Aorta (tissue), 5 donors: ENCODE measurements at places on chromosomes 16 and 17. TPM values are rescaled to one million over a fixed set of nuclear protein-coding genes. Genes with fewer than 3 reads are reported as not detected.

GRCh38 chr16:55133654-55134053 is 190.3 kb upstream of the IRX6 start:
- no peaks in the 10 kb centered on the region for H3K36me3 ChIP-seq
- no peaks in the 10 kb centered on the region for H3K27me3 ChIP-seq
- no peak overlapping the region for H3K27ac ChIP-seq

- no peaks in the 10 kb centered on the region for H3K4me1 ChIP-seq
- H3K27me3 ChIP-seq, result no peaks in the 10 kb centered on the region
- no peak for DNase-seq
- H3K36me3 ChIP-seq, result no peaks in the 10 kb centered on the region
- no peak overlapping the region for H3K27ac ChIP-seq
These were observed 216.9 kb downstream of the HAPSTR1 start for GRCh38 chr16:9308356-9308801.

DNA sequence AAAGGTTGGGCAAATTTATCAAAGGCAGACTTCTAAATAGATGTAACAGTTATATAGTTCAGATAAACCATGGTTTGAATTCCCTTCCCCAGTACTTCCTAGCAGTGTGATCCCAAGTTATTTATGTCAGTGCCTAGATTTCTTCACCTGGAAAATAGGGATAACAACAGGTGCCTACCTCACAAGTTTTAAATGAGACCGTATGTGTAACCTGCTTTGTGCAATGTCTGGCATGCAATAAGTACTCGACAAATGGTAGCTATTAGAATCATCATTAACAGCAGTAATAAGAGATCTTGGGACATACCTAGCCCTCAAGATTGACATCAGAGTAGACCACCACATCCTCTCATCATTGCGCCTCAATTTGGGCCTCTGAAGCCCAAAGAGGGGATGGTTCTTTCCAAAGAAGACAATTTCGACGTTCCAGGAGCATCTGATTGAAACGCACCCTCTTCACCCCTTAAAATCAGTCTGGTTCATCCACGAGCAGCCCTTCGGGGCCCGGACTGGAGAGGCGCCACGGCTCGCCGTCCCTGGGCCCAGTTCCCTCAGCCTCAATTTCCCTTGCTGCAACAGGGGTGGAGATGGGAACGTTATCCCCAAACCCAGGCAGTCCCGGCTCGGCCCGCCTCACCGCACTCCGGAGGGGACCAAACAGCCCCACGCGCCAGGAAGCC is 541 bp downstream of the ACACA start:
- DNase-seq, result no peak
- peak overlapping the region; percentile 85 for H3K4me3 ChIP-seq
- no peaks in the 10 kb centered on the region for H3K27me3 ChIP-seq

GRCh38 chr16:87664792-87665191 is 62.5 kb downstream of the JPH3 start:
- H3K27ac ChIP-seq, result no peak overlapping the region
- no peak for DNase-seq
- no peak overlapping the region for H3K4me3 ChIP-seq
- no peaks in the 10 kb centered on the region for H3K36me3 ChIP-seq
- no peaks in the 10 kb centered on the region for H3K27me3 ChIP-seq
- no peaks in the 10 kb centered on the region for H3K4me1 ChIP-seq

GRCh38 chr17:1486802-1487695 is 5.4 kb downstream of the MYO1C start:
- no peaks in the 10 kb centered on the region for H3K36me3 ChIP-seq
- peak overlapping the region; percentile 23 for H3K27ac ChIP-seq
- no peak overlapping the region for H3K4me3 ChIP-seq
- no peaks in the 10 kb centered on the region for H3K4me1 ChIP-seq

Gene SLFN14
- 0.30 TPM for total RNA-seq

DNA sequence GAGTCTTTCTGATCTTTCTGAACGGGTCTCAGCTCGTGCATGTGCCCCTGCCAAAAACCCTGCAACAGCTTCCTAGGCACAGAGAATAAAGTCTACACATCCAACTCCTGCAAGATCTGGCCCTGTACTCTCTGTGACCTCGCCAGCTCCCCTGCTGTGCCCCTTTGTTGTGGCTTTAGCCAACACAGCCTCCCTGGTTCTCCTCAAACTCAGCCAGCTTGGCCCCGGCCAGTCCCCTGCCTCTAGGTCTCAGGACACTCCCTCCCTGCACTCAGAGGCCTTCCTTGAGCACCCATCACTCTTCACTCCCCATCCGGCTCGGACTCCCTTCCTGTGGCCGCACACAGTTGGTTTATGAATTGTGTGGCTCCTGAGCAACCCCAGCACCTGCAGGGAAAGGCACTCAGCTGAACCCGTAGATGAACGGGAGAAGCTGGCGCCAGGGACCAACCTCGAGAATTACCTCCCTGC is 1.4 kb downstream of the CEP131 start:
- H3K4me1 ChIP-seq, result no peaks in the 10 kb centered on the region
- H3K36me3 ChIP-seq, result no peaks in the 10 kb centered on the region
- H3K27ac ChIP-seq, result no peak overlapping the region
- H3K27me3 ChIP-seq, result no peaks in the 10 kb centered on the region
- H3K4me3 ChIP-seq, result no peak overlapping the region

GRCh38 chr17:15341385-15341849 is at the start of gene TEKT3:
TSS of gene TEKT3 (minus strand) at chr17:15341597. CDS start at chr17:15331585, 10,012 bp downstream.
- H3K4me1 ChIP-seq, result no peaks in the 10 kb centered on the region
- H3K4me3 ChIP-seq, result peak within 1 kb of the TSS; percentile 19
- no peaks in the 10 kb centered on the region for H3K36me3 ChIP-seq
- no peak within 1 kb of the TSS for H3K27ac ChIP-seq

Gene OTOA
- 0.21 TPM for total RNA-seq

DNA sequence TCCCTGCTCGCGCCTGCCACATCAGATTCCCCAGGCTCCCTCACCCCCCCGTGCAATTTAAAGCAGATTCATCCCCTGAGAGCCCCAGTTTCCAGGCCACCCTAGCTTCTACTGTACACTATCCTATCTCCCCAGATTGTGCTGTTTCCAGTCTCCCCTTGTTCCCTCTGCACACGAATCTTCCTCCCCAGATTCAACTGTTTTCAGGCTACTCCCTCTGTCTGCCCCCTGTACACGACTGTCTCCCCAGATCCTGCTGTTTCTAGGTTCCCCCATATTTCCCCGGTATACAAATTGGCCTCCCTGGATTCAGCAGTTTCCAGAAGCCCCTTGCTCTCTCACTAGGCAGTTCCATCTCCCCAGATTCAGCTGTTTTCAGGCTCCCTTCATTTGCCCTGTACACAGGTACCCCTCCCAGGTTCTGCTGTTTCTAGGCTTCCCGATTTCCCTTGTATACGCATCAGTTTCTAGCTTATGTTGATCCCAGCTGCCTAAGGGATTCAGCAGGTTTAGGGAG is 22.9 kb downstream of the COPZ2 start:
- no peak for DNase-seq
- no peak overlapping the region for H3K27ac ChIP-seq
- H3K36me3 ChIP-seq, result no peaks in the 10 kb centered on the region
- no peaks in the 10 kb centered on the region for H3K4me1 ChIP-seq

Gene RHBDF1
- total RNA-seq, result 91.0 TPM

Gene KRT33A
- total RNA-seq, result not detected

GRCh38 chr17:47208744-47209488 is at the start of gene MYL4:
TSS of gene MYL4 (plus strand) at chr17:47209348. CDS start at chr17:47209423, 75 bp downstream.
- H3K27me3 ChIP-seq, result no peaks in the 10 kb centered on the region
- DNase-seq, result no peak
- no peak within 1 kb of the TSS for H3K27ac ChIP-seq
- no peak within 1 kb of the TSS for H3K4me3 ChIP-seq
- H3K36me3 ChIP-seq, result no peaks in the 10 kb centered on the region

DNA sequence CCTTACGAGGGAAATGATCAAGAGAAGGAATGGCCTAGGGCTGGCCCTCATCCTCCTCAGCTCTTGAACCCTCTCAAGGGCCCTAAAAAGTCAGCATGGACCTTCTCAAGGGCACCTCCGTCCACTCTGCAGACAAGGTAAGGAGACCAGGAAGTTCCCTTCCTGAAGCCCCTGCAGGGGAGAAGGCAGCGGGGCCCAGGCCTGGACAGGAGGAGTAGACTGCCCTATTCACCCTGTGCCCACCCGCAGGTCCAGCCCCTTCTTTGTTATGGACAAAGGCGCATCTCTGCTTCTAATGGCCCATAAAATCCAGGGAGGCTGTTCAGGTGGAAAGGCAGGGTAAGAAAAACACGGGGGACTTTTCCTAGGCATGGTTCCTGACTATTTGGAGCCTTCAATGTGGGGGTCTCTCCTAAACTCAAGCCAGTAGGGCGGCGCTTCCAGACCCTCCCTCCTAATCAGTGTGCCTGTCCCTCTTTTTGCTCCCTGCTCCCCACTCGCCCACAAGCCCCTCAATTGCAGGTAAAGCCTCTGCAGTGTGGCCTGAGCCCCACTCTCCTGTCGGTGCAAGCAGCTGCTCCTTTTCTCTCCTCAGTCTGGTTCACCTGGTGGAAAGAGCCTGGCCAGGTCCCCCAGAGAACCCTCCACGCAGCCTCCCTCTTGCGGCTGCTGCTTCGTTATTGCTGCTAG is 28.2 kb downstream of the AXIN2 start:
- no peak overlapping the region for H3K27ac ChIP-seq
- DNase-seq, result peak; percentile 18
- peaks cover 9% of the 10 kb centered on the region for H3K4me1 ChIP-seq
- H3K4me3 ChIP-seq, result no peak overlapping the region

DNA sequence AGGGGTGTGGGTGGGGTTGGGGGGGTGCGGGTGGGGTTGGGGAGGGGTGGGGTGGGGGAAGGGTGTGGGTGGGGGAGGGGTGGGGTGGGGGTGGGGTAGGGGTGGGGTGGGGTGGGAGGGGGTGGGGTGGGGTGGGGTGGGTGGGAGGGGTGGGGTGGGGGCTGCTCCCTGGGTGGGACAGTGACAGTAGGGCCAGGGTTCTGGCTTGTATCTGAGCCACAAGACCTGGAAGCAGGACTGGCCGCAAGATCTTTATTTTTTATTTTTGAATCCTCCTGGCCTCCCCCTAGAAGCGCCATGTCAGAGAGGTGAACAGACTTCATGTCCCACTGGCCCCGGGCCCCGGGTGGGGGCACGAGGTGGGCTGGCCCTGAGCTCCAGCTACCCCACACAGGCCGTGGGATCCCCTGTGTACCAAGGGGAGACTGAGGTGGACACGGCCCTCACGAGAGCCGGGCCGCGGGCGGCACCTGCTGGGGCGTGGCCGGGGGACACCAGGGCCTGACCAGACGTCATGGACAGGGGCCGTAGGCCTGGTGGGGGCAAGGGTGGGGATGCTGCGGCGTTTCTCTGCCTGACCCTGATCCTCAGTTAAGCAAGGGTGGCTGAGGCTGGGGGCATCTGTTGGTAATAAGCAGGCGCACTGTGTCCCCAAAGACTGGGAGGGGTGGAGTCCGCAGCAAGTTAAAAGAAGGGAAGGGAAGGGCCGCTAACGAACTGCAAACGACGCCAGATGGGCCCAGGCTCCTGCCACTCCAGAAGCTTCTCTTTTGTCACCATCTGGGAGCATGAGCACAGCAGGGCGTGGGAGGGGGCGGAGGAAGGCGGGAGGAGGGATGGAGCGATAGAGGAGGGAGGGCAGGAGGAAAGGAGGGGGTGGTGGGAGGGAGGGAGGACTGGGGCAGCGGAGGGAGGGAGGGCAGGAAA is 22.3 kb upstream of the PABPN1L start:
- no peak overlapping the region for H3K27ac ChIP-seq
- no peak overlapping the region for H3K4me3 ChIP-seq
- H3K36me3 ChIP-seq, result no peaks in the 10 kb centered on the region
- H3K27me3 ChIP-seq, result no peaks in the 10 kb centered on the region
